ENCODE measurements at places on chromosomes 2 and 18. TPM values are rescaled to one million over a fixed set of nuclear protein-coding genes. Genes with fewer than 3 reads are reported as not detected.

NTSR2 gene
- not detected for total RNA-seq

DNA sequence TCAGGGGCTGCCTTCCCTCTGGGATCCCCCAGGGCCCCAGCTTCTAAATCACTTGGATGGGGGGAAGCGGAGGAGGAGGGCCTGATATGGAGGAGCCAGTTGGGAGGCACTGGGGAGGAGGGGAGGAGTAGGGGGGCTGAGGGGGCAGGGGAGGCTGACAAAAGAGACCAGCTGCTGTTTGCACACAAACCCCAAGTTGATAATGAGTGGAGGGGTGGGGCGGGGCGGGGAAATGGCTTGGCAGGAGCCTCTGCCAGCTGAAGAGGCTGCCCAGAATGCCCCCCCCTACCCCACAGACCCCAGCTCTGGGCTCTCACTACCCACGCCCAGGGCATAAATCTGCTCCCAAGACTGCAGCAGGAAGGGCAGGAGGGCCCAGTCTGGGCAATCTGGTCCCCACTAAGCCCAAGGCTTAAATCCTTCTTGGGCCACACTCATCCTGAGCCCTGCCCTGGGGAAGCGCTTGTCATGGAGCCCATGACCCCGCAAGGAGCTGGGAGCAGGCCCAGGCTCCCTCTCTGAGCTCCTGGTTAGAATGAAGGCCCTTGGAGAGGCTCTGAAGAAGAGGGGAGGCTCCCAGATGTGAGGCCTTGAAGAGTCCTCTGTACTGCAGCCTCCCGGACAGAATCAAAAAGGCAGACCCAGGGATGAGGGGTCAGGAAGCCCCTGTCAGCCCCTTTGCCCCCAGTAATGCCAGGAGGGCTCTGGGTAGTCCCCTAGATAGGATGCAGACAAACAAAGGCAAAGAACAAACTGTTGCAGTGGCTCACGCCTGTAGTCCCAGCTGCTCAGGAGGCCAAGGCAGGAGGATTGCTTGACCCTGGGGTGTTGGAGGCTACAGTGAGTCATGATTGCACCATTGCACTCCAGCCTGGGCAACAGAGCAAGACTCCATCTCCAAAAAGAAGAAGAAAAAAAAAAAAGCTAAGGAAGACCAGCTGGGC, 24.8 kb upstream of the PTMA start:
- peak overlapping the region; percentile 49 for H3K27ac ChIP-seq
- no peak overlapping the region for H3K4me3 ChIP-seq
- no peaks in the 10 kb centered on the region for H3K36me3 ChIP-seq
- no peak for DNase-seq
- H3K4me1 ChIP-seq = peaks cover 29% of the 10 kb centered on the region

GRCh38 chr2:23505984-23506380, 121.0 kb downstream of the KLHL29 start:
- H3K36me3 ChIP-seq = no peaks in the 10 kb centered on the region
- H3K4me3 ChIP-seq = no peak overlapping the region
- DNase-seq = no peak
- no peak overlapping the region for H3K27ac ChIP-seq

- peaks cover 52% of the 10 kb centered on the region for H3K4me1 ChIP-seq
- no peak for DNase-seq
- H3K27me3 ChIP-seq = no peaks in the 10 kb centered on the region
- no peak overlapping the region for H3K4me3 ChIP-seq
Measured at GRCh38 chr2:64727013-64727767, 73.5 kb upstream of the SERTAD2 start.

DNA sequence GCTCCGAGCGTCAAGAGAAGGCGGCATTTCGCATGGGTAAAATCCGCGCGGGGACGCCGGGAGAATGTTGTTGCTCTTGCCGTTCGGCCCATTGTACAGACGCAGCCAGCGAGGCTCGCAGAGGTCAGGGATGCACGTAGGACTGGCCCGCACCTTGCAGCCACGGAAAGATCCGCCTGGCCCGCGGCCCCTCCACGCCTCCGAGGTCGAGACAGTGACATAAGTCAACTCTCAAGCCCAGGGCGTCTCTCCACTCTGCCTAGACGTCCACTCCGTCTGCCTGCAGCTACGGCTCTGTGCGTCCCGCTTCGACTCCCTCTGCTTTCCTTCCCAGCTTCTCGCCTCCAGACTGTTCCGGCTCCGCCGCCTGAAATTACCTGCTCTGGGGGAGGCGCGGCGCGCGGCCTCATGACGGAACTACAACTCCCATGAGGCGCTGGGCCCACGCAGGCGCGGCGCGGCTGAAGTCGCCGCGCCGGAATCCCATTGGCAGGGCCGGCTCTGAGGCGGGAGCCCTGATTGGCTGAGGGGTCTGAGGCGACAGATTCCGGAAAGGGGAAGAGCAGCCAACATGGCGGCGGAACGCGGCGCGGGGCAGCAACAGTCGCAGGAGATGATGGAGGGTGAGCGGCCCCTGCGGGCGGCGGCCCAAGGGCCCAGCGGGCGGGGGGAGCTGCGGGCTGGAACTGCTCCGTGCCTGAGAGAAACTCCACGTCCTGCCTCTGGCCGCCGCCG, at the start of gene PPP1R7:
Gene PPP1R7 (plus strand): TSS at position 543 of the 735 bp plus-strand sequence. CDS start 29 bp downstream, at position 572.
- peak within 1 kb of the TSS; percentile 88 for H3K27ac ChIP-seq
- peaks cover 19% of the 10 kb centered on the region for H3K36me3 ChIP-seq

- H3K4me3 ChIP-seq = no peak overlapping the region
- no peak overlapping the region for H3K27ac ChIP-seq
- H3K4me1 ChIP-seq = peaks cover 14% of the 10 kb centered on the region
- DNase-seq = no peak
Measured at GRCh38 chr2:131488306-131489205, 3.6 kb downstream of the MZT2A start.

- H3K4me1 ChIP-seq = no peaks in the 10 kb centered on the region
- no peaks in the 10 kb centered on the region for H3K36me3 ChIP-seq
- H3K27me3 ChIP-seq = no peaks in the 10 kb centered on the region
- no peak for DNase-seq
Measured at GRCh38 chr2:136334967-136335366, 217.0 kb upstream of the CXCR4 start.

DNA sequence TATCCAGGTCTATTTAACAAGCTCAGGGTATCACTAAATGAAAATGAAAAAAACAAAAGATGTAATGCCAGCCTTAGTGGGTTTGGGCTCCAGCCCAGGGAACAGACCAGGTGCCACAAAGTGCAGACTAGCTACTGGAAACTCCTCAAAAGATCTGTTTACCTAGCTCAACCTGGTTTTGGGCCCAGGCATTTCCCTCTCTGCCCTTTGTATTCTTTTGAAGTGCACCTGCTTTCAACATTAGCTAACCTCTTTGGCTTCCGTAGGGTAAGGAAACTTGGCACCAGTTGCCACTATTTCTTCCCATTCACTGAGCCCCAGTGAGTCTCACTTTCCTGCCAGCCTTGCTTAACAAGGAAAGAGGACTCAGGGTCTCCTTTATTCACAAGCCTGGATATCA, 123.6 kb upstream of the CDCA7 start:
- no peak overlapping the region for H3K27ac ChIP-seq
- no peaks in the 10 kb centered on the region for H3K27me3 ChIP-seq
- no peaks in the 10 kb centered on the region for H3K4me1 ChIP-seq

DNA sequence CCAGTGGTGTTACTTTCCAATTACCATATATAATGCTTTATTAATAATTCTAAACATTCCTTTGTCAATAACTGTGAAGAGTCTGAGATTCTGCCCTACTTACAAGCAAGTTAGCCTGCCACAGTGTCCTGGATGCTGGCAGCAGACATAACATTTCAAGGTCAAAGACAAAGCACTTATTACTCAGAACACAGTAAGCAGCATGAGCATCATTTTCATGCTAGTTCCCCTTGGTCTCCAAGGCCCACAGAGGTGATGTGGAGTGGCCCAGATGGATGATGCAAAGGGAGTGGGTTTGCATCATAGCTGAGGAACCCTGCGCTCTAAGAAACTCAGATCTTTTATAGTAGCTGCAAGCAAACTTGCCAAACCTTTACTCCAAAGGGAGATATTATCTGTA, 349.7 kb downstream of the ZEB2 start:
- DNase-seq = no peak
- H3K4me1 ChIP-seq = no peaks in the 10 kb centered on the region
- H3K4me3 ChIP-seq = no peak overlapping the region
- H3K27ac ChIP-seq = no peak overlapping the region
- no peaks in the 10 kb centered on the region for H3K36me3 ChIP-seq
- no peaks in the 10 kb centered on the region for H3K27me3 ChIP-seq

DNA sequence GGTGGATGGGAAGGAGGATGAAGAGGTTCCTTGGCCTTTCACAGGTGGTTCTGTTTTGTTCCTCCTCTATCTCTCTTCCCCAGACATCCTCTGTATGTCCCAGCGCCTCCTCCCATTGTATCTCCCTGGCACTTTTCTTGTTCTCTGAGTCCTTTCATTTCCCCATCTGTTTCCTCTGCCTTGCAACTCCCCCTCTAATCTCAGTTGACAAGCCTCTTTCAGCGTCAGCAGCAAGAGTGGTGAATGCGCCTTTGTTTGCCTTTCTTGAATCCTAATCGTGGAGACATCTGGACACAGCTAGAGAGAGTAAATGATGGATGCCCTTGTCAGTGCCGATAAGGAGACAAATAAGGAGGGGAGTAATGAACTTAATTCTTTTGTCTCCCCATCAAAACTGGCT, 167.0 kb downstream of the NDUFA10 start:
- no peak overlapping the region for H3K4me3 ChIP-seq
- DNase-seq = peak; percentile 43
- no peaks in the 10 kb centered on the region for H3K4me1 ChIP-seq
- H3K36me3 ChIP-seq = no peaks in the 10 kb centered on the region
- H3K27me3 ChIP-seq = peaks cover 26% of the 10 kb centered on the region
- H3K27ac ChIP-seq = no peak overlapping the region

Measured in stomach (tissue), 19 donors.